ENCODE measurements at places on chromosomes 12 and 14.

DNA sequence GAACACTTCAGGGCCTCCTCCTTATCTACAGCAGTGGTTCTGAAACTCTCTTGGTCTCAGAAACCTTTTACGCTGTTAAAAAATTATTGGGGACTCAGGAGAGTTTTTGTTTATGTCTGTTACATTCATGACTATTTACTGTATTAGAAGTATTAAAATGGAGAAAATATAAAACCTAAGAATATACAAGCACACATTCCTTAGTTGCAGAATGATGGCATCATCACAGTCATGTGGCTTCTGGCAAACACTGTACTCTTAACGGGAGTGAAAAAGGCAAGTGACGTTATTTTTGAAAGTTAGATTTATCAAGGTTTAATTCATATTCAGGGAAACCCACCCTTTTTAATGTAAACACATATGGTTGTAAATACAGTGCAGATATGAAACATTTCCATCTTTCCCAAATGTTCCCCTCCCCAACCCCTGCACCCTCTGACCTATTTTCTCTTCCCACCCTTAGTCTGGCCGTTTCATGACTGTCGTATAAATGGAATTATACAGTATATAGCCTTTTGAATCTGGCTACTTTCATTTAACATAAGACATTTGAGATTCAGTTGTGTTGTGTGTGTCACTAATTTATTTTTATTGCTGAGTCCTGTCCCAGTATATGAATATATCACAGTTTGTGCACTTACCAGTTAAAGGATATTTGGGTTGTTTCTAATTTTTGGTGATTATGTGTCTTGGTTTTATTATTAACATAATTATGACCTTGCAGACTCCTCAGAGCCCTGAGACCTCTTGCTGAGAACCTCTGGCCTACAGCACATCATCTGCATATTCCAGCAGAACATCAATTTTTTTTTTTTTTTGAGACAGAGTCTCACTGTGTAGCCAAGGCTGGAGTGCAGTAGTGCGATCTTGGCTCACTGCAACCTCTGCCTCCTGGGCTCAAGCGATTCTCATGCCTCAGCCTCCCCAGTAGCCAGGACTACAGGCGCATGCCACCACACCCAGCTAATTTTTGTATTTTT is 457.0 kb downstream of the PCNX1 start:
- no peak for DNase-seq

DNA sequence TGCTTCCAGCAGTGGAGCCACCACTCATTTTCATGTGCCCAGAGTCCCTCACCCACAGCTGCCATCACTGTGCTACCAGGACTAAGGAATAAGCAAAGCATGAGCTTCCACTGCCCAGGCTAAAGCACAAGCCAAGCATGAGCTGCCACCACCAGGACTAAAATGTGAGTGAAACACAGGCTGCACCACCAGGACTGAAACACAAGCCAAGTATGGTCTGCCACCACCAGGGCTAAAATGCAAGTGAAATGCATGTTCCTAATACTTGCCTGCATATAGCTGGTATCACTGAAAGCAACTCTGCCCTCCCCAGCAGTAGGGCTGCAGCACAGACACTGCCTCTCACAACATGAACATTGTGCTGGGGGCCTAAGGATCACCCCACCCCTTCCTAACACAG is 30.0 kb downstream of the CEP83 start:
- DNase-seq = no peak

GRCh38 chr12:113762155-113762881 is 203.8 kb downstream of the RBM19 start:
- no peak for DNase-seq

GRCh38 chr12:31887109-31887811 is 72.0 kb upstream of the RESF1 start:
- DNase-seq = no peak

Measured in hippocampal formation (tissue), 2 donors.